ENCODE measurements at places on chromosomes 4 and X. TPM values are rescaled to one million over a fixed set of nuclear protein-coding genes. Genes with fewer than 3 reads are reported as not detected.
A peak's percentile ranks its signal among the peaks of the same experiment; 100 is the strongest.

GRCh38 chr4:83112678-83113428 is 1.7 kb downstream of the PLAC8 start:
- peak; percentile 22 for DNase-seq

- peak; percentile 38 for DNase-seq
Measured at GRCh38 chr4:25180524-25181131, 20.4 kb upstream of the SEPSECS start.

DNA sequence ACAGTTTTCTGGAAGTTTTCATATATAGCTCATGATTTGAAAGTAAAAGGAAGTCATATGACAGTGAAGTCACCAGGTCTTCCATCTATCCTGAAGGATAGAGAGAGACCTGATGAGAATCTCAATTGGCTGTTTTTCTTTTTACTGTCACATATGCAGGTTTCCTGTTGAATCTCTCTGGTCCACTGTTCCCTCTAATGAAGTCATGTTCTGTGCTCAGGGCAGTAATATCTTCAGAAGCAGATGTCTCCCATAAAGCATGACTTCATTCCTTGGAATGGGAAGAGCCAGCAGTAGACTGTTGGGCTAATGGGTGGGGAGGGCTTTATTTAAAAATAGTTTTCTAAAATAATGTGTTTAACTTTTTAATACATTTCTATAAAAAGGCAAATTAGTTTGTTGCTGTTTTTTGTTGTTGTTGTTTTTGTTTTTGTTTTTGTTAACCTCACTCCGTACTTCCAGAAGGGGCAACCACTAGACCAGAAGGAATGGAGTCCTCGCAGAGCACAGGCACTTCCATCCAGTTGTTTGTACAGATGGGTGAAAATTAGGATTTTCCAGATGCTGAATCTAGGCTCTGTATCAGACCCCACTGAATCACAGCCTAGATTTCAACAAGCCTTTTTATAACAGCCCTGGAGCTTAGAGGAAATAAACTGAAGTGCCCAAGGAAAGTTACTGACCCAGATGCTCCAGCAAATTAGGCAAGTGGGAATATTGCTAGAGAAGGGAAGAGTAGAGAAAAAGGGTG is 54.2 kb downstream of the AWAT2 start:
- no peak for DNase-seq

- no peak for DNase-seq
Measured at GRCh38 chr4:159141193-159141592, 38.3 kb downstream of the RAPGEF2 start.

DNA sequence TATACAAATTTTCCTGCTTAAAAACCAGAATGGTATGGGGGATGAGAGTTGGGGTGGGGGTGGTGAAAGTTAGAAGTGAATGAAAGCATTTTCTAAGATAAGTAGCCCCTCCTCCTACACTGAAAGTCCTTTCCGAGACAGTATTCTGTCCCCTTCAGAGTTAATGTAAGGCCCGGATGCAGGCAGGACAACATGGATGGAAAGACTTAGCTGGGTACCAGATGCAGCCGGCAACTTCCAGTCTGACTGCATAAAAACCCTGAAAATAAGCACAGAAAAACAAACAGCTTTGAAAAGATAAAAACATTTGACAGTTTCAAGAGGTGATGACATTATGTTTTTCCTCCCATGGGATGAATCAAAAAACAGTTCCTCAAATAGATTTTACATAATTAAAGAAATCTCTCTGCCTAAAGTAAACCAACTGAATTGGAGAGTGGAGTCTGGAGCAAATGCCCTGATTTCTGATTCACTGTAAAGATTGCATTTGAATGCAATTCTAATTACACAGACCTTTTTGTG is 196.3 kb downstream of the GPAT3 start:
- no peak for DNase-seq

DNA sequence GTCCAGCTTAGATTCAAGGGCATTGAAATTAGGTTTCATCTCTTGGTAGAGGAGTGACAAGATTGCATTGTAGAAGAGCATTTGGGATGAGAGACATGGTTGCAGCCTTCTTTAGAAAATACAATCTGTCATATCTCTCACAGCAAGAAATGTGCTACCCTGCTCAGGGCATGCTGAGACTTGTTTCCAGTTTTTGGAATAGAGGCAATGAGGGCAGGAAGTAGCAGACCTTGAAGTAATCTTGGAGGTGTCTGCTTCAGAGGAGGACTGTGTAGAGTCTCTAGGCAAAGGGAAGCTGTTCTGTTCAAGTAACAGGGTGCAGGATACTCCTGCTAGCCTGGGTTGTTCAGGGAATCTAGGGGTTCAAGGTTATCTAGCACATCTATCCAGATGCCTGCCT is 116.1 kb upstream of the ZNF827 start:
- DNase-seq: no peak

DNA sequence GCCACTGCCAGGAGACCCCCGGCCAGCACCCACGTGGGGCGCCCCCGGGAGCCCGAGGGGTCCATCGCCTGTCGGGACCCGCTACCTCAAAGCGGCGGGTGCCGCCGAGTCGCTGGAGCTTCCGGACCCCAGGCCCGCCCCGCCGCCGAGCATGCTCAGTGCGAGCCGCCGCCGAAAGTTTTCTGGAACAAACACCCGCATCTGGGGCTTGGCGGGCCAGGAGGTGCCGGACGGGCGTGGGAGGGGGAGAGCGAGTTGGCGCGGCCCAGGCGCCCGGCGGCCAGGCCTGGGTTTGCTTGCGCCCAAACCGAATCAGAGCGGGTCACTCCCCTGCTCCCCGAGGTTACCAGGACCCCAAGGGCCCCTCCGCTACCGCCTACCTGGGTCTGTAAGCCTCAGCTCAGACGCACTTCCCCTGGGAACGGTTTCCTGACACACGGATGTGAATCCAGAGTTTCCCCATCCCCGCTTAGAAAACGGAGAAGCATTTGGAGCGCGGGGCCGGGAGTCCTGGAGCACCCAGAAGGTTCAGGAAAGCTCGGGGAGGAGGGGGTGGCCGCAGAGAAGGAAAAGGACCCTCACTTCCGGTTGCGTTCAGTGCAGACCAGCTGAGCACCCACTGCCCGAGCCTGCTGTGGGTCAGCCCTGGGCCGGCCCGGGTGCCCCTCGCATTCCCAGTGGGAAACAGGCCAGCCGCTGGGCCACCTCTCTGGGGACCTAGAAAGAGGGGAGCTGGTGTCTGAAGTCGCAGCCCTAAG is at the start of gene EVC2:
Gene EVC2, minus strand, starts transcription at position 111 of the 758 bp plus-strand sequence. Its CDS starts 46 bp downstream, at position 65.
- DNase-seq: no peak

GRCh38 chrX:39856472-39857121 is 241.2 kb downstream of the BCOR start:
- DNase-seq: no peak

- peak; percentile 61 for DNase-seq
Measured at GRCh38 chr4:6893449-6894085, 16.1 kb upstream of the TBC1D14 start.

DNA sequence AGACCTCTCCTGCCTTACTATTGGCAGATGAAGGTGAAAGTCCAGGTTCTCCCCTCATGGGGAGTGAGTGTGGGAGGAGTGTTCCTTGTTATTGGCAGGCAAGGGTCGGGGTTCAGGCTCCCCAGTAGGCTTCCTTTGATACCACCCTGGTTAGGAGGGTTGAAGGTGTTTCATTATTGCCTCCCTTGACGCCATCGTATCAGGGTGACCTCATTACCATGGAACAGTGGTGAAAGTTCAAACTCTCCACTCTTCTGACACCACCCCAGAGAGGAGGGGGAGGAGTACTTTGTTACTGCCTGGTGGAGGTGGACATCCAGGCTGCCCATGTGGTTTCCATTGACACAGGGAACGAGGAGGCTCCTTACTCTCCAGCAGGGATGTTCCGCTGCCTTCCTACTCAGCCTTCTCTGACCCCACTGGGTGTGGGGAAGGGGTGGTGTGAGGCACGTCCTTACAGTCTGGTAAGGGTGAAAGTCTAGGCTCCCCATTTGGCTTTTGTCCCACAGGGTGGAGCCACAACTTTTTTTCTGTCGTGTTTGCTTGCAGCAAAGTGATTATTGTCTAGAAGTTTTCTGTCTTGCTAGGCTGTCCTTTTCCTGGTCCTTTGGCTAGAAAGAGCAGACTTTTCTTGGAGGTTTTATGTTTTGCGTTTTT is 37.2 kb upstream of the USP9X start:
- no peak for DNase-seq

DNA sequence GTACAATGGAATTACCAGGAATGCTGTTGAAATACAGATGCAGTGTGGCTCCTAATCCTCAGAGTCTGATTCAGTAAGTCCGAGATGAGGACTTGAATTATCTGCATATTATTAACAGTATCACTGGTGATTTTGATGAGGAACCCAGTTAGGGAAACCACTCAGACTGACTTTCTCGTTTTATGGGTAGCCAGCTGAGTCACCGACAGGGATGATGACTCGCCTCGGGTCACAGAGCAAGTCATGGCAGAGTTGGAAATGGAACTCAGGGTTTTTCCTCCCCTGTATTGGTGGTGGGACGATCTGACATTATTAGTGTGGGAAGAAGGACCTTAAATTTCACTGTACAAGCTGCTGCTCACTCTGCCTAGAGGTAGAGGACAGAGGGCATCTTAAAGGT is 51.3 kb downstream of the RTL9 start:
- DNase-seq: no peak

- peak; percentile 88 for DNase-seq
Measured at GRCh38 chr4:95548738-95549245, at the start of gene UNC5C. TSS of gene UNC5C (minus strand) at chr4:95548973.

DNA sequence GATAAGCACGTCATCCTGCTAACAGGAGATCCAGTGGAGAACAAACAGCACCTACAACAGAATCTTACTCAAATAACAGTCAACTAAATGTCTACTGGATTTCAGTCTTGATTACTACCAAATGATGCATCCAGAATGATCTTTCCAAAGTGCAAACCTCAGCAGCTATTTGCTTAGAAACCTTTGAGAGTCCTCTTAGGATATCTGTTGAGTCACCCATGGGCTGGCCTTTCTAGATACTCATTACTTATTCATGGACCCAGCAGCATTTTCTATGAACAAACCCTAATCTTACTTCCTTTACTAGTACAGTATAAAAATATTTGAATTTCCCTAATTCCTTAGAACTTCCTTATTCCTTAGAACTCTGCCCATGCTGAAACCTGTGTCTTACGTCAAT is 118.5 kb upstream of the PABPC4L start:
- DNase-seq: no peak

- DNase-seq: peak; percentile 85
Measured at GRCh38 chr4:6695660-6696610, 2.3 kb downstream of the S100P start.

GRCh38 chr4:2365054-2365912 is 53.2 kb downstream of the ZFYVE28 start:
- DNase-seq: no peak

DNA sequence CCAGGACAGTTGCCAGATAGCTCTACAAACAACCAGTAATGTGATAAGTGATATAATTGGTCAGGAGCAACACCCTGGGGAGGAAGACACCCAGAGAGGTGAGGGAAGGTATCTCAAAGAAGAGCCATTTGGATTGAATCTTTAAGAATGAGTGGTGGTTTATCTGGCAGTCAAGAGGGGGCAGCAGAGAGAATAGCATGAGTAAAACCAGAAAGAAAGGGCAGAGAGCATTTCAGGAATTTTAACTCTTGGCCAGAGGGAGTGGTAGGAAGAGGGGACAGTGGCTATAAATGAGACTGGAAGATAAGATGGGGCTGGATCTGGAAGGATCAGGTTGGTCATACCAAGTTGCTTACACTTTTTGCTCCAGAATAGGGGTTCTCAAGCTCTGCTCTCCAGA is 5.9 kb upstream of the SEPTIN6 start:
- peak; percentile 70 for DNase-seq

GRCh38 chrX:5155301-5155700 is 1073.4 kb downstream of the NLGN4X start:
- no peak for DNase-seq

- no peak for DNase-seq
Measured at GRCh38 chr4:14772388-14772787, 229.9 kb upstream of the CPEB2 start.

DNA sequence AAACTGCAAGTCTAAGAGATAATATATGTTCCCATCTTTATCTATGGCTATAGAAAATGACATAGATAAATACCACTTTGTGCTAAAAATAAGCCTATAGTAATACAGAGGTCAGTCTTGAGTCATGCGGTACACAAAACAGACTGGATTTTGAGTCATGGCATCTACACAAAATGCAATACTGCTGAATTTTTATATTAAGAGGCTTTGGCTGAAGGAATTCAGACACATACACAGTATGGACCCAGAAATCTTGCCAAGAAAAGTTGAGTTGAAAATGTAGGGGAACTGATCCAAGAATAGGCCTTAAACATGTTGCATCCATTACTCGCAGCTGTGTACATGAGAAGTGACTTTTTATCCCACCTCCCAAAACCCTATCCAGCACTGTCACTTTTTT is 184.4 kb downstream of the TENM3 start:
- DNase-seq: no peak

GRCh38 chrX:1466232-1466661 is 13.5 kb upstream of the ASMTL start:
- DNase-seq: no peak

GRCh38 chr4:36053930-36054329 is 190.4 kb downstream of the ARAP2 start:
- peak; percentile 65 for DNase-seq

Gene PAK3
- 0.68 TPM for total RNA-seq

Gene WDR17
- 1.7 TPM for total RNA-seq

Gene MTCP1
- total RNA-seq: 4.1 TPM

Gene PABPC1L2A
- not detected for total RNA-seq

Gene LUZP4
- not detected for total RNA-seq

Gene CFAP299
- not detected for total RNA-seq

Gene RGN
- total RNA-seq: not detected

Gene PRDX4
- 388 TPM for total RNA-seq

Gene PDGFRA
- total RNA-seq: 7.6 TPM

Gene USP51
- total RNA-seq: 0.78 TPM

All from H4 (cell line).